ENCODE measurements at places on chromosomes 1 and 21.

GRCh38 chr21:37045149-37045548 lies 27.7 kb downstream of the PIGP start:
- no peak for DNase-seq

DNA sequence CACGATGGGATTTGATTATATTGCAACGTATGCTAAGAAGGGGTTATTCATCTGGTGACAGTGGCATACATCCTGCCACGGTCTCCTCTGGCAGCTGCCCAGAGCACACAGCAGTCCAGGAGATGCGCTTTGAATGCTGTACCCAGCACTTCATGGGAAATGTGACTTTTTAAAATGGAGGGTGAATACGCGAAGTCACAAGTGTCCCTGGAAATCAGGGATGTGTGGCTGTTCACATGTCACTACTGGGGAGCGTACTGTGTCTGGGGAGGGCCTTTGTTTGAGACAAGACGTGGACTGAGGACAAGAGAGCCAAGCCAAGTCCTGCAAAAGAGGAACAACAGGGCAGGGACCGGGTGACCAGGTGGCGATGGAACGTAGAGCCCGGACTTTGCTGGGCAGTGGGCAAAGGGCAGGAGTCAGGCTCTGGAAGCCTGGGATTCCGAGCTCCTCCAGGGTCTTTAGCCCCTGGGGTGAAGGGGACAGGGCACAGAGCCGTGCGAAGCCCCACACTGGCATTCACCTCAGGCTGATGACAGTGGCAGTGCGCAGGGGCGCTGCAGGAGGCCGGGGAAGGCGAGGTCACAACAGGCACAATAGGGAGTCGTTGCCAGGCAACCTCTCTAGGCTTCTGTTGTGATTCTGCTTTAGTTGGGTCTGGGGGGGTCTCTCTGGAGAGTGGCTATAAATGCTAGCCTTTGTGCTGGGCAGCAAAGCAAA lies 11.4 kb upstream of the ZBTB21 start:
- DNase-seq: no peak

GRCh38 chr1:214103778-214104177 lies 116.0 kb downstream of the PROX1 start:
- DNase-seq: no peak

DNA sequence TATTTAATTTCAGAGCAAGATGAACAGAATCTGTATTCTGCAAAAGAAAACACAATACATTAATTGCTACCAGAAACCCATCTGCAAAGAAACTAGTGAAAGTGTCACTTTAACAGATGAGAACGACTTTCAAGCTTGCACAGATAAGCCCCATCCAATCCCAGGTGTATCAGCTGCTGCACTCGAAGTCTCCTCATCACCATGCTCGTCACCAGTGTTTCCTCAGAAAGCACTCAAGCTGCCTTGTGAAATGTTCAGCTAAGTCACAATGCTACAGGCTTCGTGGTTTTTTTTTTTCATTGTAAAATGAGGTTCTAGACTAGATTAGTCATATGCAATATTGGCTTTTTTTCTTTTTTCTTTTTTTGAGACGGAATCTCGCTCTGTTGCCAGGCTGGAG lies 3.3 kb upstream of the TOMM20 start:
- no peak for DNase-seq

- no peak for DNase-seq
Observed at GRCh38 chr1:147719711-147720225, 40.6 kb downstream of the GJA5 start.

DNA sequence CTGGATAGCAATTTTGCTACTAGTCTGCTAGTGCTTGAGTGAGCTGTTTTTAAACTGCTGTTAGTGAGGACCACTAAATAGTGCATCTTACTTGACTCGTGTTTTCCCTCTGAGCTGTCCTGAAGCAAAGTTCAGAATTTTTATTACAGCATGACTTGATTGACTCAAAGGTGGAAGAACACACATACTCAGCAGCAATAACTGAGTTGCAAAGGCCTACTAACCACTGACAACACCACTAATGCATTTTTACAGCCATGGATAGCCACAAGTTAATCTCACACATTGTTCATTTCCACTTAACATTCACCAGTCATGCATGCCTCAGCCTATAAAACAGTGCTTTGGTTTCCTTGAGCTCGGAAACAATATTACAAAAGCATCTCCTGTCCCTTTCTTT lies 148.7 kb downstream of the RUNX1 start:
- no peak for DNase-seq

- no peak for DNase-seq
Observed at GRCh38 chr1:15308135-15308534, 61.1 kb downstream of the FHAD1 start.

- no peak for DNase-seq
Observed at GRCh38 chr1:231628207-231628876, 1.8 kb downstream of the DISC1 start.

- no peak for DNase-seq
Observed at GRCh38 chr1:167538657-167539056, 14.9 kb downstream of the CREG1 start.

DNA sequence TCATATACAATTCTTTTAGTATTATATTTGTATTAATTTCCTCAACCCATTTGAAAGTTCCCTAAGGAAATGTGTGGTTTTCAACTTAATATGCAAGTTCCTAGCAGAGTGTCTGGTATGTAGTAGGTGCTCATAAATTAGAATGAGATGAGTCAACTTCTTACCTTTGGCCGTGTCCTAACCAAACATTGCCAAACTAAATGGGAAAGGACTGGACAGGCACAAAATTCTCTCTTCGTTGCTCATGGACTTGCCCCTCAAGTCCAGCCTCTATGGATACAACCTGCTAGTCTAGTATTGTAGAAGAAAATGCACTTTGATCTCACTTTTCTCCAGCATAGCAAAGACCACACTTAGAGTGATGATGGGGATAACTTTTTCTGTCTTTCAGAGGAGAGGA lies 11.6 kb upstream of the MRPS14 start:
- DNase-seq: no peak

GRCh38 chr1:155729031-155729898 lies 40.4 kb downstream of the DAP3 start:
- no peak for DNase-seq
